HL-60 (cell line): ENCODE measurements at places on chromosomes 4 and X.

GRCh38 chrX:47169273-47169672 lies 24.3 kb downstream of the RBM10 start:
- no peak for DNase-seq

- DNase-seq, result no peak
Observed at GRCh38 chr4:83139514-83140156, 25.1 kb upstream of the PLAC8 start.

DNA sequence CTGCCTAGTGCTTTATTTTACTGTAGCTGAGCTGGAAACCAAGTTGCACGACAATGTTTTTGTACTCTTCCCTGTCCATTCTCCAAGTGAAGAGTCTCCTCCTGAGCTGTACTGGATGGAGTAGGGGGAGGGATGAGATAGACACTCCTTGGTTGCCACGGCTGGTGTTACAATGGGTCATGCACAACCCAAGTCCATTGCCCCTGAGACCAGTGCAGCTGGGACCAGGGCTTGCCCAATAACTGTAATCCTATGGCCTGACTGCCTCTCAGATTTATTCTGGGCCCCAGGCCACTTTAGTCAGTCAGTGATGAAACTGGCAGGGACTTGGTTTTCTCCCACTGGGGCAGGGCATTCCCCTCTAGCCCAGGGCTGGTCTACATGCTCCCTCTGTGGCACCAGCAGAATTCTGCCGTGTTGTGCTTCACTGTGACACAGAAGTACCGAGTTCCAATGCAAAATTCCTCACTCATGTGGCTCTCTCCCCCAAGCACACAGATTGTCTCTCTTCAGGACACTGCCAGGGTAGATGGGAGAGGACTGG lies 203.3 kb upstream of the PCDH18 start:
- no peak for DNase-seq

- no peak for DNase-seq
Observed at GRCh38 chr4:103692615-103693014, 27.2 kb downstream of the TACR3 start.

GRCh38 chr4:157591245-157591644 lies 370.7 kb downstream of the GRIA2 start:
- DNase-seq, result no peak

GRCh38 chr4:1594871-1595788 lies 89.0 kb downstream of the FAM53A start:
- DNase-seq, result no peak

DNA sequence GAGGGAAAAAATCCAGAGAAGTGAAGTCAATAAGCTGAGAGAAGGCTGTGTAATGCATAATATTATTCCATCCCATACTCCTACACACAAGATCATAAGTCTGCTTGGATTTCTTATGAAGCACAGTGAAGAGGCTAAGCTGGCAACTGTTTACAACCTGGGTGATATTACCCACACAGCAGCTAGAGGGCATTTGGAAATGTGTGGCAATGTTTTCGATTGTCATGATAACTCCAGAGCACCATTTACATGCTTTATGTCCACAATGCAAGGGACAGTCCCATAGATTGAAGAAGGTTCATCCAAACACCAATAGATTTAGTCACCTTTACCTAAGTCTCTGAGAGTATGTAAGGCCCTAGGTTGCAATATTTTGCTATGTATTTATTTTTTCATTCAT lies 412.2 kb downstream of the PPP3CA start:
- no peak for DNase-seq

DNA sequence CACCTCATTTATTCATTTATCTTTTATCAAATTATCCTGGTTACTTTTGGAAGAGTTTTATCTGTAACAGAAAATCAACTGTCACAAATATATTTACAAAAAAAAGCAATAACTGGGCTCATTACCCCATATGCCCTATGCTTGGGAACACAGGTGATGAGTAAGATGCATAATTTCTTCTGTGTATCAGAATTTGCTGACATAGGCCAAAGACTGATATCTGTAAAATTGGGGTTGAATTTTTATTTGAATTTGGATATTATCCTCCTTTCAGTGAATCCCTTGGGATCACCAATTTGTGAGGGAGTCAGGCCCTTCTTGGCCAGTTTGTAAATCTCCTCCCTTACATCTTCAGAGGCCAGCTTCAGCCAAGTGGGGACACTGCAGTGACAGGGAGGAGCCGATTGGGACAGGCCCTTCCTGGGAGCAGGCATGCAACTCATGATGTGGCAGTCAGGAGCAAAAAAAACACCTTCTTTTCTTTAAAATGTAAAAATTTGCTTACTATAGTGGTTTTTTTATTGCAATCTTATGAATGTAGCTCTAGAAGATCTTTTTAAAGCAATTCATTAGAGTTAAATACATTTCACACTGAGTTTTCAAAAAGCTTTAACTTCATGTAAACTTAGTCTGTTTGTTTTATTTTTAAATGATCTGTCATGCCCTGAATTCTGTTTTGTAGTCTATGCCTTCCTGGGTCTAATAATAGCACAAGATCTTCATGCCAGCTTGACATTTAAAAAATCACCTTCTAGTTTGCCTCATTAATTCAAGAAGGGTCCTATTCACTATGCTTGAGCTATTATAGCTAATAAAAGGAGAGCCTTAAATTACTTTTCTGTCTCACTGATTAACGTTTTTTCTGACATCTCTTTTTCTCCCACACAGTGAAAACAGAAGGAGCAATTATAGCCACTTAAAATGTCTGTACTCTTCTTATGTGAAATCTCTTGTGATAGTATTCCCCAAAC lies 136.6 kb upstream of the SPRY1 start:
- no peak for DNase-seq

DNA sequence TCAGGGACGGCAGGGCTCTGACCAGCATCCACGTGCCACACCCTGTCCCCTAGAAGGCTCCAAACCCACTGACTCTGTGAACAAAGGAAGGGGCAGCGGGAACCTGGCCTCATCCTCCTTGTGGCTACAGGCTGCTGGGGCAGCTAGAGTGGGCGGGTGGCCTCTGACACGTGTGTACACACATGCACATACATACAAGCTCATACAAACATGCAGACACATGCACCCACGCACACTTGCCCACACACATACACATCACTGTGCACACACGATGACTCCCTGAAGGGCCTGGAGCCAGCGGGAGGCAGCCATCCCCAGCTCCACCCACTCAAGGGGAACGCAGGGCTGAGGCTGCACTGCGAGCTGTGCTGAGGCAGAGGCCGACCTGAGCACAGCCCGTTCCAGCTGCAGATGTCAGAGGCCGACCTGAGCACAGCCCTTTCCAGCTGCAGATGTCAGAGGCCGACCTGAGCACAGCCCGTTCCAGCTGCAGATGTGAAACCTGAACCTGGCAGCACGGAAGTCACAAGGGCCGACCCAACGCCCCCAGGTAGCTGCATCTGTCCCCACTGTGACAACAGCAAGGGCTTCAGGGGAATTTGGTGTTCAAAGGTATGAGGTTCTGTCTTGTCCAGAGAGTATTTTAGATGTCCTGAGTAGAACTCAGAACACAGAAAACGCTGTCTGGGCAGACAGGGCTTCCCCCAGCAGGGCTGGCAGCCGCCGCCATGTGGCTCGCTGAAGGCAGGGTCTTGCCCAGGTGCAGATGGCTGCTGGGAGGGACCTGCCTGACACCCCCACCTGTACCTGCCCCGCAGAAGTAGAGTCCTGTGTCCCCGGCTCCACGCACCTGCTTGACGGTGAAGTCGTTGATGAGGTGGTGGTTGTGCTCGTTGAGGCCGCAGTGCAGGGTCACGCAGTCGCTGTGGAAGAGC lies 33.5 kb downstream of the CTBP1 start:
- DNase-seq, result no peak

GRCh38 chr4:140887467-140887866 lies 131.3 kb upstream of the TBC1D9 start:
- DNase-seq, result no peak

- DNase-seq, result no peak
Observed at GRCh38 chrX:71057848-71058530, 10.1 kb downstream of the SNX12 start.

DNA sequence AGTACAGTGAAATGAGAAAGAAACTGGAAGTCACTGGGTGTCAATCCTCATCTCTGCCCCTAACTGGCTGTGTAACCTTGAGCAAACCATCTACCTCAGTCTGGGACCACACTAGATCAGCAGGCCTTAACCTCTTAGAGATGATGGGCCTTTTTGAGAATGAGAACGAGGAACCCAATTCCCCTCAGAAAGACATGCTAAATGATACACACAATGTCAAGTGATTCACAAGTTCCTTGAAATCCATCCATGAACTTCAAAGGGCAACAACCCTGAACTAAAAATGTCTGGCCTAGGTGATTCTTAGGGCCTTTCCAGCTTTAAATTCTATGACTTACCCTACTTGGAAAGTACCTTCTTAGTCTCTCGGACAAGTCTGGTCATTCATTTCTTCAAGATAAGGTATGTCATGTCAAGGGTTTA lies 47.4 kb downstream of the ACSL4 start:
- DNase-seq, result no peak

DNA sequence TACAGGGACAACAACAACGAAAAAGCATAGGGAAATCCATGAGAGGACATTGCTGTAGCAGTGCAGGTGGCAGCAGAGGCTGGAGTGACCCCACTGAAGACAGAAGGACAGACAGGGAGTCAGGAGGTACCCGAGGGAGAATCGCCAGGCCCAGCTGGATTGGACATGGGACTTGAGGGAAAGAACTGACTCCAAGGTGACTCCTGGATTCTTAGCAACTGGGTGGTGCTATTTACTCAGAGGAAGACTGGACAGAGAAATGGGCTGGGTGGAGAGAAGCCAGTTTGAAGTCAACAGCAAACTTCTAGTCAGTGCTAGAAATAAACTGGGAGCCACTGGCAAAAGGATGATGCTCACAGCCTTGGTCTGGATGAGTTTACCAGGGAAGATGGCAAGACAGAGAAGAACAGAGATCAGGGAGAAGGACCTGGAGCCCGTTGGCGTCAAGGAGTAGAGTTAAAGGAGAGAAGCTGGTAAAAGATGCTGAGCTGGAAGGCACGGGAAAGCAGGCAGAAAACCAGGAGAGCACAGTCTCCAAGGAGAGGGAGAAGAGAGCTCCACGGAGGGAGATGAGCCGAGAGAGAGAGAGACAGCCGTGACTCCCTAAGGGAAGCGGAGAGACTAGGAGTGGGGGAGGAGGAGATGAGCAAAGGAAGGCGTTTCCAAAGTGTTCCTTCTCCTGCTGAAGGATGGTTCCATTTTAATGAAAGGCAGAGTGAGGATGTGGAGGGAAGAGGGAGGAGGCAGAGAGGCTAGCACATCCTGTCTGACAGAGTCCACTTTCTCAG lies 119.4 kb downstream of the AFAP1 start:
- DNase-seq, result no peak

GRCh38 chr4:36753048-36753447 lies 471.6 kb downstream of the DTHD1 start:
- DNase-seq, result no peak

DNA sequence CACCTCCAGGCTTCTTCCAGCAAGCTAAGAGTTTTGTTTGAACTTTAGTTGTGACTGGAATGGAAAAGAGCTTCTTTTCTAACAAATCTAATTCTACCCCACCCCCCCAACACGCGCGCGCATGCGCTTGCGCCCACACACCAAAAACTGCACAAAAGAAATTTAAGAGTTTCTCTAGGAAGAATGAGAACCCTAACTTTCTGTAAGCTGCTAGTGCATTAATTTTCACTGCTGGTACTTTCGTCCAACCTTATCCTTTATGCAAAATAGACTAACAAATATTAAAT lies 9.0 kb upstream of the INTU start:
- no peak for DNase-seq

GRCh38 chr4:145796346-145796745 lies 116.4 kb downstream of the C4orf51 start:
- DNase-seq, result no peak

DNA sequence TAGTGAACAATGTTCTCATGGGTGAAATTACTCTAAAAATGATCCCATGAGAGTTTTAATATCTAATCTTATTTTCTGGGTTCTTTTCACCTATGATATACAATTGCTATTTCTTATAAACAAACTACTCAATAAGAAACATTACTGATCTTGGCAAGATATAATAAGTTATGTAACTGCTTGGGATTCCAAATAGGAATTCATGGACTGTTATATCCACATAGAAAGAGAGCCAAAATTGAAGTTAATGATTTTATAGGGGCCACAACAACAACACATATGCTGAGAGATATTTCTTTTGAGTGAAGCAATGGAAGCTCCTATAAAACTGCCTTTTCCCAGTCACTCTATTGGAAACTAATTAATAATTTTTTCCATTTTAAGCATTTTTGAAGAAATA lies 90.4 kb upstream of the TLL1 start:
- no peak for DNase-seq
